T-helper 2 cell (primary cell): ENCODE measurements at places on chromosomes 12 and 14.

DNA sequence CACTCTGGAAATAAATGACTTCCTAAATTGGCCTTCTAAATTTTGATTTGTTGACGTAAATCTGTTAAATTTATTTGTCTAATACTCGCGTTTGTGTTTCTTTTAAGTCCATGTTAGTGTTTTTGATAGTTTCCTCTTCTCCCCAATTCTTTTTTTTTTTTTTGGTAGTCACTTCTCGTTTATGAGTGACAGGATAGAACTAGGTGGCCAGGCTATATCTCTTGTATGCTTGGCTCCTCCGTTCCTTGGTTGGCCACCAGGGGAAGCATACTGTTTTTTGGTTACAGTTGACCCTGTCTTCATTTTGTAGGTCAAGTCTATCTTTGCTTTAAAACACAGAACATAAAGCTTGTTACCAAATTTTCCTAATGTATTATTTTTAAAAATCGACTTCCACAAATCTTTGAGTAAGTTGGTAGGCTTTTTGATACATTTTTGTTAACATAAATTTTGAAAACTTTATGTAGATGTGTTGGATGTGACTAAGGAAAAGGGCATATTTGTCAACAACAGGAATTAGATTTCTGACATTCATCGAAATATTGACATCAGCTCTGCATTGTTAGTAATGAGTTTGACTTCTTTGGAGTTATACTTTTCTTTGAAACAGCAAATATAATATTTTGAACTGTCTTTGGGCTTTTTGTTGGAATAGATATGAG lies 2.2 kb downstream of the RCOR1 start:
- DNase-seq: peak; percentile 28

DNA sequence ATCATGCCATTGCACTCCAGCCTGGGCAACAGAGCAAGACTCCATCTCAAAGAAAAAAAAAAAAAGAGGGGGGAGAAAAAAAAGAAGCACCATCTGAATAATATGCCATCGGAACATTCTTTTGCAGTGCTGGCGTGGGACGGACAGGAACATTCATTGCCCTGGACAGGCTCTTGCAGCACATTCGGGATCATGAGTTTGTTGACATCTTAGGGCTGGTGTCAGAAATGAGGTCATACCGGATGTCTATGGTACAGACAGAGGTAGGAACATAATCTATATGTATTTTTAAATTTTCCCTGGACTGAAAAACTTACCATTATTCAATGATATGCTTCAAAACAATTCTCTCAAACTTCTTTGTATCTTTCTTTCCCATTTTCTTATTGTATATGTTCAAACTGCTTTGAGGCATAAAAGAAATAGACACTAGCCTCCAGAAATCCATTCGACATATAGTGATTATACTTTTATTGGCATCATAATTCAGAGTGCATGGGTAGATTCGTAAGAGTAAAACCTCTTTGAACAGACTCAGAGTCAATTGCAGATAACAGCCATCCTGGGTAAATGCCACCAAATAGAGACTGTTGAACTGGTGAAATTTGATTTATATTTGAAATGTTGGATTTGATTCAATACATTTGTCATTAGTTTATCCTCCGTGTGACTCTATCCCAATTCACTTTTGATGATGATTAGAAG lies 199.7 kb downstream of the EPS8 start:
- no peak for DNase-seq

- peak; percentile 9 for DNase-seq
Measured at GRCh38 chr12:94831081-94831751, 172.3 kb downstream of the NDUFA12 start.

DNA sequence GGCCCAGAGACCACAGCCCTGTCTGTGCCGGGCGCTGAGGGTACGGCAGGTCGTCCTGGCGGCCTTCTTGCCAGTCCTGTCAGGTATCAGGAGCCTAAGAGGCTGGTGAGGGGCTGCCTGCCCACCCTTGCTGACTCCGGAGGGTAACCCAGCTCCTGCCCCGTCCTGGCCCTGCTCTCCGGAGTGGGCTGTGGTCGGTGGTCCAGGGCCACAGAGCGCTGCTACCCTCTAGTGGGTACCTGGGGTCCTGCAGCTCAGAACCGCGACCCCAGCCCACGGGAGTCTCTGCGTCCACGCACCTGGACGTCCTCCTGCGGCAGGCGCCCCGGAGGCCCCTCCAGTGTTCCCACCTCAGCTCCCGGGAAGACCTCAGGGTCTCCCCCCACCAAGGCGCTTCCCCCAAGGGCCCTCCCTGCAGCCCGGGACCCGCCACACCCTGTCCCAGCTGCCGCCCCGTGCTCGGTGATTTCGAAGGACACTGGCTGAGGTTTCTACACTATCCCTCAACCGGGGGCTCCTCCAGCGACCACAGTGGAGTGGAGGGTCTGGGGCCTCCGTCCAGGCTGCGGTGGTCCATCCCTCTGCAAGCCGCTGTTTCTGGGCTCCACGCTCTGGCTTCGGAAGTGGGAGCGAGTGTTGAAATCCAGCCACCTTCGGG lies 75.9 kb upstream of the FBRSL1 start:
- no peak for DNase-seq

DNA sequence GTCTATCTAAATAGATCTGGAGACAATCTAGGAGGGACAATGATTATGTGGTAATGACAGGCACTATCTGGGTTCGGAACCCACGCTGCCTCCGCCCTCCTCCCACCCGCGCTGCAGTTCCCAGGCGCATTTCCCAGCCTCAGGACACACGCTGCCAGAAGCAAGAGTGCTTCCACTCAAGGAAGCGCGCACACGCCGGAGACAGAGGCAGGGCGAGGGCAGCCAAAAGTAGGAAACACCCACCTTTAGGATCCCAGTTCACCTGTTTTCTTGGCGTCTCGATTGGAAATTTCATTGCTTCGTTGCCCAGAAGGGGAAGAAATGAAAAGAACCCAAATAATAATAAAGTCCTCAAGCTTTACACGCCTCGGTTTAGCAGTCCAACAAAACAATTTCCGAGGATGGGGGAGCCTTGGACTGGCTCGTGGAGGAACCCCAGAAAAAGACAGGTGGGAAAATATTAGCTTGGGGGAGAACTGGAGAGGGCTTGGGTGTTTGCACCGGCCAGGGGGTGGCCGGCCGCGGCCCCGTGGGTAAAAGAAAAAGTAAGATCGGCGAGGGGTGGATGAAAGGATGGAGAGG lies 474 bp downstream of the KCNK10 start:
- no peak for DNase-seq

- DNase-seq: no peak
Measured at GRCh38 chr14:59333668-59334067, 131.5 kb downstream of the GPR135 start.

DNA sequence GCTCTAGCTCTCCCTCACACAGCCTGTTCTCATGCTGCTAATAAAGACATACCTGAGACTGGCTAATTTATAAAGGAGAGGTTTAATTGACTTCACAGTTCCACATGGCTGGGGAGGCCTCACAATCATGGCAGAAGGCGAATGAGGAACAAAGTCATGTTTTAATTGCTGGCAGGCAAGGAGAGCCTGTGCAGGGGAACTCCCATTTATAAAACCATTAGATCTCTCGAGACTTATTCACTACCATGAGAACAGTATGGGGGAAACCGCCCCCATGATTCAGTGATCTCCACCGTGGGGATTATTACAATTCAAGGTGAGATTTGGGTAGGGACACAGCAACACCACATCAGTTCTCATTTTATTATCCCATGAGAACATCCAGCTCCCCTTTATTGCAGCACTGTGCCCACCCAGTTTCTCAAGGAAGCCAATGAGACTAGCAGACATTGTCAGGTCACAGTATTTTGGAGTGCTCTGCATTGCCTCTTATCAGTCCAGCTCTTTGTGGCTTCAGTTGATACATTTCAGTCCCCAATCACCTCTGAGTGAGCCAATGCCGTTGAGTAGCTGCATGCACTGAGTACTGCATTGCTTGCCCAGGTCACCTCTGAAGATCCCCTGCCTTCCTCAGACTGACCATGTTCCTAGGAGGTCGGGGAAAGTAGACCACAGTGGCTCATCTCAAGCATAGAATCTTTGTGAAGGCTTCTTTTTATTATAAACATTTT lies 131.2 kb downstream of the CRADD start:
- DNase-seq: no peak

GRCh38 chr14:102622262-102622885 lies 29.9 kb downstream of the RCOR1 start:
- no peak for DNase-seq

DNA sequence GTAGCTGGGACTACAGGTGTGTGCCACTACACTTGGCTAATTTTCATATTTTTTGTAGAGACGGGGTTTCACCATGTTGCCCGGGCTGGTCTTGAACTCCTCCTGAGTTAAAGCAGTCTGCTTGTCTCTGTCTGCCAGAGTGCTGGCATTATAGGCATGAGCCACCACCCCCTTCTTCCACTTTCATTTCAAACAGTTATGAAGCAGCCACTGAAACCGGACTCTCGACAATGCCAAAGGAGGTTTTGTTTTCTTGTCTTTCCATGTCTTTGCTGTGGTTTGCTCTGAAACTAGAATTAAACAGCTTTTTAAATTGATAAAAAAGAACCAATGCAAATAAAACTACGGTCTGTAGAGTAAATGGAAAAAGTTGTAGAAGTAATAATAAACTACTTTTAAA lies 30.4 kb downstream of the RAP1B start:
- DNase-seq: no peak

GRCh38 chr14:74502236-74503019 lies 8.9 kb downstream of the ISCA2 start:
- no peak for DNase-seq

- DNase-seq: no peak
Measured at GRCh38 chr14:58703161-58703506, 65.4 kb downstream of the DACT1 start.

GRCh38 chr12:124519746-124520145 lies 47.7 kb downstream of the NCOR2 start:
- DNase-seq: no peak

- no peak for DNase-seq
Measured at GRCh38 chr12:76830436-76830835, 48.4 kb downstream of the CSRP2 start.

GRCh38 chr14:68819260-68819691 lies 26.4 kb upstream of the ZFP36L1 start:
- DNase-seq: no peak

- no peak for DNase-seq
Measured at GRCh38 chr14:62213516-62213915, 451.3 kb downstream of the SNAPC1 start.

- DNase-seq: no peak
Measured at GRCh38 chr14:31967669-31967975, 109.5 kb upstream of the ARHGAP5 start.

GRCh38 chr14:51176839-51177238 lies 63.2 kb upstream of the TMX1 start:
- DNase-seq: no peak

DNA sequence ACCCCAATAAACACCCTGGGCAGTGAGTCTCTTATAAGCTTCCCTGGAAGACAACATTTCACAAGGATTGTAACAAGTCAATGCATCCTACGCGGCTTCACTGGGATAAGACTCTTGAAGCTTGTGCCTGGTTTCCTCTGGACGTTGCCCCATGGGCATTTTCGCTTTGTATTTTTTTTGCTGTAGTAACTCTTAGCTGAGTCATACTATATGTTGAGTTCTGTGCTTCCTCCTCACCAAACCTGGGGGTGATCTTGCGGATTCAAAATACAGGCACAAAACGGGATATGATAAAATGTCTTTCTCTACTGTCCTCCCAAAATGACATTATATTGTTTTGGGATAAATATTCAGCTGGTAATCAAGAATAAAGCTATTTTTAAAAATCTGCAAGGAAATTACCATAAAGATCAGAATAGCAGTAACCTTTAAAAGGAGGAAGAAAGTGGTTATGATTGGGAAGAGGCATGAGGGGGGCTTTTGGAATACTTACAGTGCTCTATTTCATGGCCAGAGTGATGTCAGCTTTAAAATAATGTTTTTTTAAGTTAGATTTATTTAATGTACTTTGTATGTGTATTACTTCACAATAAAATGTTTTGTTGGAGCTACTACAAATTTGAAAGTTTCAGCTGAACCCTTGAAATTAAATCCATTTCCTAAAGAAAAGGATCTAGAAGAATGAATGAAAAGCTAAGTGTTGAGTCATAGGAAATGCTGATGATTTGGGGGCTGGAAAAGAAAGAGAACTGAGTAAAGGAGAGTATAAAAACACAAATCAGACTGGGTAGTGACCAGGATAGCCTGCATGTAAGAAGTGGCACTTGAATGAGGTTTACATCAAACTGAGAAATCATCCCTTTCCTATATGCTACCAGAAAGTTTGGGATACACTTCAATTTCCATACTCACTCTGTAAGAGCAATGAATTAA lies 14.7 kb downstream of the BTBD7 start:
- DNase-seq: no peak

DNA sequence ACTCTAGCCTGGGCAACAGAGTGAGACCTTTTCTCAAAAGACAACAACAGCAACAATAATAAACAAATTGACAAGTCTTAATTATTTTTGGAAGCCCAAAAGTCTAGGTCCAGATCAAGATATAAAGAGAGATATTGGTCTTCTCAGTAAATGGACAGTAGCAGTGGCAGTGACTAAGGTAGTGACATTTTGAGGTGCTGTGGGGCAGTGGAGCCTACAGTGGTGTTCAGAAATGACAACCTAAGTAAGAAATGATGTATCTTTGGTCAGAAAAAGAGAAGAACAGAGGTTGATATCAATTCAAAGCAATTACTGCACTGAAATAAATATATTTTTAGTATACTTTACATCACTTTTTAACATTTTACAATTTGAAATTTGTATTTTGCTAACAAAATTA lies 20.7 kb downstream of the METTL25 start:
- DNase-seq: no peak
